A549 treated with Mapracorat at 1 μM for 4 hours (cell line): ENCODE measurements at places on chromosomes 4 and X. TPM values are rescaled to one million over a fixed set of nuclear protein-coding genes. Genes with fewer than 3 reads are reported as not detected.

The TMEM255A gene
- 0.15 to 0.39 TPM (median 0.28 TPM) in 5 replicates for total RNA-seq

The C4orf50 gene
- not detected in 5 replicates for total RNA-seq

The FGA gene
- total RNA-seq = 16.0 to 20.0 TPM (median 16.2 TPM) in 5 replicates

The TBC1D9 gene
- total RNA-seq = 5.5 to 7.1 TPM (median 6.6 TPM) in 5 replicates

The CHIC1 gene
- total RNA-seq = 3.4 to 5.6 TPM (median 4.6 TPM) in 5 replicates

The RBMX2 gene
- 27.0 to 30.8 TPM (median 28.1 TPM) in 5 replicates for total RNA-seq

The QRFPR gene
- total RNA-seq = not detected in 5 replicates

The CHRNA9 gene
- total RNA-seq = 0.85 to 2.1 TPM (median 1.5 TPM) in 5 replicates

The SMIM43 gene
- 0.11 to 0.28 TPM (median 0.15 TPM) in 5 replicates for total RNA-seq

The AFP gene
- total RNA-seq = 0.91 to 2.6 TPM (median 1.6 TPM) in 5 replicates

The IL9R gene
- 0.14 to 0.53 TPM (median 0.19 TPM) in 5 replicates for total RNA-seq

The PI4K2B gene
- total RNA-seq = 5.9 to 9.0 TPM (median 7.3 TPM) in 5 replicates

The EDNRA gene
- total RNA-seq = 0.11 to 0.32 TPM (median 0.30 TPM) in 5 replicates

The WDFY3 gene
- 6.1 to 9.0 TPM (median 7.5 TPM) in 5 replicates for total RNA-seq

The S100G gene
- not detected in 5 replicates for total RNA-seq

The EPGN gene
- not detected in 5 replicates for total RNA-seq

The GLRB gene
- total RNA-seq = 0.59 to 1.2 TPM (median 1.1 TPM) in 5 replicates

The CTAG1A gene
- not detected in 5 replicates for total RNA-seq

The SORCS2 gene
- 3.4 to 6.4 TPM (median 4.8 TPM) in 5 replicates for total RNA-seq

The SAT1 gene
- 355 to 477 TPM (median 421 TPM) in 5 replicates for total RNA-seq

The TMPRSS11D gene
- total RNA-seq = not detected in 5 replicates

The MAGEE1 gene
- 3.5 to 4.8 TPM (median 4.3 TPM) in 5 replicates for total RNA-seq

The TLR8 gene
- not detected in 5 replicates for total RNA-seq

The CT55 gene
- total RNA-seq = not detected in 5 replicates

The PGAM4 gene
- total RNA-seq = 0.25 to 0.52 TPM (median 0.36 TPM) in 4 of 5 replicates, not detected in the other

The SYNPO2 gene
- 0.72 to 1.0 TPM (median 0.92 TPM) in 5 replicates for total RNA-seq

The NPY2R gene
- not detected in 5 replicates for total RNA-seq

The POU4F2 gene
- not detected in 5 replicates for total RNA-seq

The KCND1 gene
- total RNA-seq = 0.80 to 1.4 TPM (median 0.96 TPM) in 5 replicates

The SSX3 gene
- total RNA-seq = not detected in 5 replicates

The ARX gene
- 0.34 to 0.59 TPM (median 0.48 TPM) in 5 replicates for total RNA-seq

The MTCP1 gene
- 15.8 to 24.0 TPM (median 18.9 TPM) in 5 replicates for total RNA-seq

The ZAR1 gene
- total RNA-seq = 0.12 to 0.14 TPM (median 0.12 TPM) in 3 of 5 replicates, not detected in the others

The GAGE12C gene
- not detected in 5 replicates for total RNA-seq

The HSD17B13 gene
- total RNA-seq = not detected in 5 replicates

The DDX53 gene
- not detected in 5 replicates for total RNA-seq

The SLBP gene
- 71.8 to 89.5 TPM (median 72.7 TPM) in 5 replicates for total RNA-seq

The CSAG1 gene
- total RNA-seq = 0.26 to 0.92 TPM (median 0.43 TPM) in 4 of 5 replicates, not detected in the other

The ABCB7 gene
- 14.5 to 16.8 TPM (median 16.5 TPM) in 5 replicates for total RNA-seq

The FHDC1 gene
- 0.64 to 0.88 TPM (median 0.74 TPM) in 5 replicates for total RNA-seq
